ENCODE measurements at places on chromosomes 2 and 18.

DNA sequence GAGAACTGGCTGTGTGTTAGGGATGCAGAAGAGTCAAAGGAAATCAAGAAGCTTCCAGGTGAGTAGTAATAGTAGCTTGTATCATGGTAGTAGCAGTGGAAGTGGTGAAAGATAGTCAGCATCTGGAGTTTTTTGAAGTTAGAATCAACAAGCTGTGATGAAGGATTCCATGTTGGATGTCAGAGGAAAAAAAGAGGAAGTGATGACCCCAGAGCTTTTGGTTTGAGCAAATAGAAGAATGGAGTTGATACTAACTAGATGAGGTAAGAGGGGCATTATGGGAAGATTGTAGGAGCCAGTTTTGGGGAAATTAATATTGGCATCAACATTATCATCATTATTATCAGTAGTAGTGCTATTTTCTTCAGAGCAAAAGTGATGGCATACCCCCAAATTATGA is 542.2 kb downstream of the XIRP2 start:
- no peak for DNase-seq

DNA sequence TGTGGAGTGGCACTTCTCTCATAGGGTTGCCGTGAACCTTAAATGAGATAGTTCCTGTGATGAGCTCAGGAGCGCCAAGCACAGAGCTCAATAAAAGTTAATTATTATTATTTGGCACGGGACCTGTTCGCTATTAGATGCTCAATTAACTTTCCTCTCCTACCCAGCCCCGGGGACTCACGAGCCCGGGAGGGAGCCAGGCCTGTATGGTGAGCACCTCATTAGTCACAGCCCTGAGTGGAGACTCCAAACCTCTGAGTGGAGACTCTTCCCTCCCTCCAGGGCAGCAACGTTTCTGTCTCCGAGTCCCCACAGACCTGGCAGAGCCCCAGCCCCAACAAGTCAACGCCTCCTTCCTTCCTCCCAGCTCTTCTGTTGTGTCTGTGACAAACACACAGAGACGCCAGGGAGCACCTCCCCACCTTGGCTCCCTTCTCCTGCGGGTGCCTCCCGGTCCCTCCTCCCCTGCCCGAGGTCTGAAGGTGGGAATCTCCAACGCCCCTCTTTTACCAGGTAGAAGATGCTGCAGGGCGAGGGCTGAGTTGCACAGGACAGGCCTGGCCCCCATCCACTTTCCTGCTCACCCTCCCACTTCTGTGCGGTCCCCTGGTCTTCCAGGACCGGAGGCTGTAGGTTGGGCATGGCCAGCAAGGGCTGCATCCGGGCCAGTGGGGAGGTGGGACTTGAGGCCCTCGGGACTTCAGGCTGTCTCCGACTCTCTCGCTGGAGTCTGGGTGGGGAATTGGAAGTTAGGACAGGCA is 52.7 kb upstream of the ODC1 start:
- no peak for DNase-seq

- DNase-seq, result no peak
Measured at GRCh38 chr2:233060501-233060979, 398 bp downstream of the INPP5D start.

DNA sequence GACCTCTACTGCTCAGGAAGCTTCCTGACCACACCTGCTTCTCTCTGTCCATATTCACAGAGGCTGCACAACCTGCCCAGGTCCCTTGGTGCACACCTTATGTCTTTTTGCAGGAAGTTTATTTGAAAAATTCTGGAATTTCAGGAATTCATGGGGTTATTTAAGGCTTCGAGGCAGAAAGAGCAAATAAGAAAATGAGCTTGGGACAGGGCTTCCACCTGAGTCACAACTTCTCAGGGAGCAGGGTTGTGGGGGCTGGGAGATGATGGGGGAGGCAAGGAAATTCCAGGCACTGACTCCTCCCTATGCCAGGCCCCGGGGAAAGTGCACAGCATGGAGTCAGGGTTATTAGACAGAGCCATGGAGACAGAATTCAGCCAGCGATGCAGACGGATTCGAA is 57.7 kb downstream of the INHBB start:
- DNase-seq, result no peak

DNA sequence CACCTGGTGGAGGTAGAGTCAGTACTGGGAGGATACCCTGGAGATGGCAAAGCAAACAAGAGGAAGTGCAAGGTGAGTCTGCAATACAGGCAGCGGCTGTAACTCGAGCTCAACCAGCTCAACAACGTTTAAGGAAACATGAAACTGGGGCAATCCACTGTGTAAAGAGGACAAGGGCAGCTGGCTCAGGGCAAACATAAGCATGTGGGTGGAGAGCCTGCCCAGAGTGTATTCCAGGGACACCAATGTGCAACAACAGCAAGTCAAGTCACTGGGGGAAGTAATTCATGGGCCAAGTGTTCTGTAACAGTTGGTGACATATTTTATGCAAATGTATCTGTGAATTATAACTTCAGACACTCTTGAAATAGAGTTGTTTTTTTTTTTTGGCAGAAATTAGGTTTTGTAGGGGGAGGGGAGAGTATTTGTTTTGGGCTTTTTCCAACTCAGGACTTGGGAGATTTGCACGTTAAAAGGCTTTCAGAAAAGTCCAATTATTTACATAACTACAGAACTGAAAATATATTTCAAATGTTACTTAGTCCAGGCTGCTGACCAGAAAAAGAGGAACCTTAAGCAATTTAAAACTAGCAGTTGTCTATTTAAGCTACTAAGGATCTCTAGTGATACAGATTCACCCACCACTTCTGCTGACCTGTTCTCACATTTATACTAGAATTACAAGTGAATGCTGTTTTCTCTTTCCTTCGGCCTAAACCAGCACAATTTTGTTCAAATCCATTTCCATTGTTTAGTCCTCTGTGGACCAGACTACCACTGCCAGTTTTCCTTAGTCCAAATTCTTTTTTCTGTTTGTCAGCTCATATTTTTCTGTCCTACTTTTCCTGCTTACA is 18.6 kb downstream of the NRXN1 start:
- DNase-seq, result no peak

GRCh38 chr2:200620606-200621390 is 35.0 kb downstream of the AOX1 start:
- DNase-seq, result no peak

- no peak for DNase-seq
Measured at GRCh38 chr2:127660291-127660578, 14.3 kb downstream of the GPR17 start.

- DNase-seq, result peak; percentile 68
Measured at GRCh38 chr18:21053127-21053526, 58.5 kb downstream of the ROCK1 start.

DNA sequence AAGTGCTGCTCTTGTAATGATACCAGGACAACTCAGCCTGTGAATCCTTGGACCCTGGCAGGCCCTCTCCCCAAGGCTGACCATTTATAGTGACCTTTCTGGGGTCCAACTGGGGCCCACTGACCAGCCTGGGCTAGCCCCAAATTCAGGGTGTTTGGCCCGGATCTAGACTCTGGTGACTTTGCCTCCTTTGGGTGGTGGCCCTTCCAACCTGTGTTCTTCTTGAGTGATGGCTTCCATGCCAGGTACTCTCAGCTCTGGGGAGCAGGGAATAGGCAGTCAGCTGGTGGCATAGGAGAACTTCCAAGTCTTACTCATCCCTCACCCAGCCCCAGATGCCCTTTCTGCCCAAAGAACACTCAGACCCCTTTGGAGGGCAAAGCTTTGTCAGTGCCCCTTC is 10.3 kb downstream of the MYO7B start:
- DNase-seq, result no peak

DNA sequence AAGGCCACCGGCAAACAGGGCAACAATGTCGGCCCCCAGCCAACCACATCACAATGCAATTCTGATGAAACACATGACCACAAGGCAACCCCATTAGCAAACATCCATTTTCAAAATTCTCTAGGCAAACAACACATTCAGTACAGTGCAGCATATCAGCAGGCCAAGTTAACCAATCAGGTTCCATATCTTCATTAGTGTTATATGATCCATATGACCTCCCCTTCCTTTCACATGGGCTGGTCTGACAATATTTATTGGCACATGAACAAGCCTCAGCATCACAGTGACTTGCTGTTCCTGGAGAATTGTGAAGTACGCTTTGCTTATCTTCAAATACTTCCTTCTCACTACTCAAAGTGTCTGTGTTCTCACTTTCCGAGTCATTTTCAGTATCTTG is 19.8 kb downstream of the RNF103 start:
- DNase-seq, result no peak

DNA sequence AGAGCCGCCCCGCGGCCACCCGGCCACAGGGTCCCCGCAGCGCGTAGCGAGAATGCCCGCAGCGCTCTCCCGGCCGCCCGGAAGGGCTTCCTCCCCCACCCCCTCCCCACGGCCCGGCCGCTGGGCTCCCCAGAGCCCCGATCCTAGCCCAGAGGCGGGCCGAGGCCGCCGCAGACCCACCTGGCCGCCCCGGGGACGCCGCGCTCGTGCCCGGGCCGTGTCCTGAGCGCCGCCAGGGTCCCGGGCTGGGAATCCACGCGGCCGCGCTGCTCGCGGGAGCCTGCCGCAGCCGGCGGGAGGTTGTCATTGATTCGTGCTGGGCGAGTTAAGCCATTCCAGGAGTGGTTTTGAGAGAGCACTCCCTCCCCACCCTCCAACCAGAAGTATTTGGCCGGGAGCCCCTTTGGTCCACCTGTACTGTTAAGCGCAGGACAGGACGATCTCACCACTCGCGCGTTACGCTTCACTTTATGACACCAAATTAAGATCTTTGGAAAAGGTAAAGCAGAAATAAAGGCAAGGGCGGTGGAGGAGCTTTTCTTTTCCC is 206.4 kb upstream of the SMAD2 start:
- DNase-seq, result no peak

Measured in non-pigmented ciliary epithelial cell (primary cell).